Cardiac muscle cell (in vitro differentiated cells and primary cell): ENCODE measurements at places on chromosomes 2 and 18. TPM values are rescaled to one million over a fixed set of nuclear protein-coding genes. Genes with fewer than 3 reads are reported as not detected.
A peak's percentile ranks its signal among the peaks of the same experiment; 100 is the strongest.

DNA sequence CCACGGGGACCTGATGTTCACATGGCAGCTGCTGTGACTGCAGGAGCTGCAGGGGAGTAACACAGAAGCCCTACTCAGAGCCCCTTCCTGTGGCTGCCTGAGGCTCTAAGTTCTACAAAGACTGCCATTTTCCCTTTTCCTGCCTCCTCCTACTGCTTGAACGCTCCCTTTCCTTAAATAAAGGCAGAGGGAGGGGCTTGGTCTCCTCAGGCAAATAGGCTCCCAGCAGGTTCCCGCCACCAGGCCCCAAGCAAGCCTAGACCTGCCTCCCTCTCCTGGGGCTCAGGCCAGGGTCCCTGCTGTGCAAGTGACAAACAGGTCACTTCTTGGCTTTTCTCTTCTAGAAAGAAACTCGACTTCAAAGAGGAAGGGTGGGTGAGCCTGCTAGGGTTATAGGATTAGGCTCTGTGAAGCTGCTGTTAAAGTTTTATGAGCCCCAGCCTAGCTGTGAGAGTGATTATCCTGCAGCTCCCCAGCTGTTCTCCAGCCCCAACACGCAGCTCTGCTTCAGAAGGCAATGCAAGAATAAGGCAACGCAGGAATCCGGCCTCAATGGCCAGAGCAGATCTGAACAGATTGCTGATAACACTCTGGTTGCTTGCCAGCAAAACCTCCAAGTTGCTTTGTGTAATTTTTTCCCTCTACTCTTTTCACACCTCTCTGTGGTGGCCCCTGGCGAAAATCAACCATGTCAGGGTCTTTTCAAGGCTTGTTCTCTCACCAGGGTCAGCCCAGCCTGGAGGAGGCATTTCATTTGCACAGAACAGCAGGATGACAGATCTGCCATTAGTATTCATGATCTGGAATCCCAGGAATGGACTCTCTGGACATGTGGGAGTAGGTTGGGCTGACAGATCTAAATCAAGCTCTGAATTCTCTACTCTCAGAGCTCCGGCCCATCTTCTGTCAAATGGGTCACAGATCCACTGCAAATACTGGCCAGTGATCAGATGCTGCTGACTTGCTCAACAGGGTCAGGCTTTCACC, 71.3 kb downstream of the MRO start:
- peak overlapping the region; percentile 83 for H3K27ac ChIP-seq
- H3K4me1 ChIP-seq, result peaks cover 32% of the 10 kb centered on the region
- H3K4me3 ChIP-seq, result no peak overlapping the region
- H3K27me3 ChIP-seq, result no peaks in the 10 kb centered on the region
- DNase-seq, result peak; percentile 21

DNA sequence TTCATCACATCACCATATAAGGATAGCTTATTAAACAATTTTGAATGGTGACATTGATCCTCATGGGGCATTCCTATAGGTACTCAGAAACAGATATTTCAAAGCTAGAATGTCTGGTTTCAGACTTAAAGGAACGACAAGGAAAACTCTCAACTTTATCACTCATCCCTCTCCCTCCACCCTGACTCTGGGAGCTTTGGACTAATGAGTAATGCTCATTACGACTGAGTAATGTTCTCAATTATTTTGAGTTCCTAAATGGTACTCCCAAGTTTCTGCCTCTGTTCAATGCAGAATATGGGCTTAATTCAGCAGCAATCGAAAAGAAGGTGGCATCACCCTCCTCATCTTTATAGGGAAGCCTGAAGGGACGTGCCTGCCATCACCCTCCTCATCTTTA, 43.4 kb downstream of the RFX8 start:
- no peak for DNase-seq
- H3K27ac ChIP-seq, result no peak overlapping the region
- H3K36me3 ChIP-seq, result no peaks in the 10 kb centered on the region
- H3K4me3 ChIP-seq, result no peak overlapping the region
- no peaks in the 10 kb centered on the region for H3K4me1 ChIP-seq

DNA sequence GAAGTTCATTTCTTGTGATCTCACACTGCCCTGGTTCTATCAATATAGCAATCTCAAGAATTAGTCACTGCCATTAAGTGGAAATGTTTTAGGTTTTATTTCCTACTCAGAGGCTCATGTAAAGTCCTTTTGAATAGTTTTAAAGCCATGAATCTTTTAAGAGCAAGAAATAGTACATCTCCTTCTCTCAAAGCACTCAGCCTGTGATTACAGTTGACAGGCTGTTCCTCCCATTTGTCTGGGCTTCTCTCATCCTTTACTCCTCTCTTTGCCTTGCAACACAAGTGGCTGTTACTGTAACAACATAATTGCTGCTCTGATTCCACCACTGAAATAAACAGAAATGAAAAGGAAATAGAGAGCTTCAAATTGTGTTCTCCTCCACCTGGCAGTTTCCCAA, 18.4 kb downstream of the GRP start:
- H3K27me3 ChIP-seq, result no peaks in the 10 kb centered on the region
- H3K4me1 ChIP-seq, result no peaks in the 10 kb centered on the region
- no peak for DNase-seq
- H3K27ac ChIP-seq, result no peak overlapping the region
- H3K36me3 ChIP-seq, result no peaks in the 10 kb centered on the region
- H3K4me3 ChIP-seq, result no peak overlapping the region

DNA sequence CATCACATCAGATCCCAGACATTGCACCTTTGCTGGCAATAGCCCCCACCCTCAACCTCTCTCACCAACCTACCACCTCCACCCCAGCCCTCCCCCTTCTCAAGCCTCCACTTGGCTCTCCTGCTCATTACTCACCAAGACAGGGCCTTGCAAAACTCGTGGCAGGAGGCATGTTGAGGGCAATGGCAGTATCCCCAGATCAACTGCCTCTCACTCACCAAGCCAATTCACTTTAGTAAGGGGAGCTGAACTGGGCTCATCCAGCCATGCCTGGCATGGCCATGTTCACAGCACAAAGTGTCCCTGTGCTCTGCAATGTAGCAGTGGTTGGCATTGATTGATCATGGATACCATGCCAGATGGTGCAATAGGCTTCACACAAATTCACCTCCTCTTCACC, 46.3 kb upstream of the TEX51 start:
- H3K27me3 ChIP-seq, result no peaks in the 10 kb centered on the region
- H3K36me3 ChIP-seq, result no peaks in the 10 kb centered on the region
- H3K4me1 ChIP-seq, result peaks cover 8% of the 10 kb centered on the region
- no peak for DNase-seq
- H3K27ac ChIP-seq, result no peak overlapping the region

- no peak overlapping the region for H3K27ac ChIP-seq
- no peak overlapping the region for H3K4me3 ChIP-seq
- H3K4me1 ChIP-seq, result no peaks in the 10 kb centered on the region
- H3K27me3 ChIP-seq, result peaks cover 23% of the 10 kb centered on the region
These were observed 34.1 kb upstream of the GNAL start for GRCh38 chr18:11654736-11655605.

DNA sequence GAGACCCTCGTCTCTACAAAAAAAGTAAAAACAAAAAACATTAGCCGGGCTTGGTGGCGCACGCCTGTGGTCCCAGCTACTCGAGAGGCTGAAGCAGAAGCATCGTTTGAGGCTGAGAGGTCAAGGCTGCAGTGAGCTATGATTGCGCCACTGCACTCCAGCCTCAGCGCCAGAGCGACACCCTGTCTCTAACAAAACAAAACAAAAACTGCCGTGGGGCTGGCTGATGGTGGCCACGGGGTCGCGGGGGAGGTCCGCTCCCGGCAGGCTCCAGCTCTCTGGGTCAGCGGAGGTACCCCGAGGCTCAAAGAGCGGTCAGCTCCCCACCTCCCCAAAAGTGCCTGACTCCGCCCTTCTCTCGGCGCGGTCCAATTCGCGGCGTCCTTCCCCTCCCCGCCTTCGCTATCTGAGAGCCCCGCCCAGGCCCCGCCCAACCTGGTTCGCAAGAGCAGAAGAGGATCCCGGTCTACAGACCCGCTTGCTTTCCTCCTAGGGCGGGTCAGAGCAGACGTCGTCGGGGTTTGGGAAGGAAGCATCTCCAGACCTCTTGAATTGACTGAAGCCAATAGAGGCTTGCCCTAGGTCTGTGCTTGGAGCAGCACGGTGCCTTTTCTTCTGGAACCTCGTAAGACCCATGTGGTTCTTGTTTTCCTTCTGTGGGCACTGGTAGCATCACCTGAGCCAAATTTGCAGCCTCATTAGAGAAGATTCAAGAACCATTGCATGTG, 7.8 kb downstream of the RAX start:
- H3K4me3 ChIP-seq, result peak overlapping the region; percentile 11
- H3K4me1 ChIP-seq, result no peaks in the 10 kb centered on the region
- H3K27me3 ChIP-seq, result peaks cover 86% of the 10 kb centered on the region
- no peaks in the 10 kb centered on the region for H3K36me3 ChIP-seq
- no peak overlapping the region for H3K27ac ChIP-seq

GRCh38 chr2:169365029-169365480, 2.7 kb upstream of the LRP2 start:
- H3K36me3 ChIP-seq, result no peaks in the 10 kb centered on the region
- H3K4me3 ChIP-seq, result peak overlapping the region; percentile 51
- H3K4me1 ChIP-seq, result peaks cover 3% of the 10 kb centered on the region

The ARHGAP28 gene
- total RNA-seq, result 19.3 and 23.7 TPM in 2 replicates
